ENCODE measurements at places on chromosomes 13 and 19. TPM values are rescaled to one million over a fixed set of nuclear protein-coding genes. Genes with fewer than 3 reads are reported as not detected.
A peak's percentile ranks its signal among the peaks of the same experiment; 100 is the strongest.

GRCh38 chr19:35710784-35711723 lies 6.7 kb downstream of the ZBTB32 start:
- H3K27me3 ChIP-seq: peaks cover 9% of the 10 kb centered on the region
- H3K36me3 ChIP-seq: no peaks in the 10 kb centered on the region
- no peak for DNase-seq
- no peak overlapping the region for H3K4me3 ChIP-seq

DNA sequence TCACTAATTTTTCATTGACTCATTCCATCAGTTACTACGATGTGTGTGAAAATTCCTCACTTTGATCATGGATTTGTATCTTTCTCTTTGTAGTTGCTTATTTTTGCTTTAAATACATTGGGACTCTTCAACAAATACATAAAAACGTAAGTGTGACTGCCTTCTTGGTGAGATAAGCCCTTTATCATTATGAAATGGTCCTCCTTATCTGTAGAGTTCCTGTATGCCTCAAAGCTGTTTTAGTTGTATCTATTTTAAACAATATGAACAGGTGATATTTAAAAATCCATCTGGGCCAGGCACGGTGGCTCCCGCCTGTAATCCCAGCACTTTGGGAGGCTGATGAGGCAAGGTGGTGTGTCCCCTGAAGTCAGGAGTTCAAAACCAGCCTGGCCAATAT lies 11.3 kb downstream of the DCUN1D2 start:
- no peaks in the 10 kb centered on the region for H3K36me3 ChIP-seq
- H3K4me3 ChIP-seq: no peak overlapping the region
- H3K4me1 ChIP-seq: peaks cover 7% of the 10 kb centered on the region
- no peak for DNase-seq

- peaks cover 9% of the 10 kb centered on the region for H3K36me3 ChIP-seq
- no peaks in the 10 kb centered on the region for H3K4me1 ChIP-seq
- no peak overlapping the region for H3K27ac ChIP-seq
- DNase-seq: no peak
- peaks cover 1% of the 10 kb centered on the region for H3K27me3 ChIP-seq
These were observed 87.5 kb downstream of the ZMYM2 start for GRCh38 chr13:20045950-20046548.

- H3K4me1 ChIP-seq: peaks cover 20% of the 10 kb centered on the region
- no peaks in the 10 kb centered on the region for H3K36me3 ChIP-seq
- H3K27me3 ChIP-seq: peaks cover 3% of the 10 kb centered on the region
- H3K4me3 ChIP-seq: peak overlapping the region; percentile 47
- H3K27ac ChIP-seq: peak overlapping the region; percentile 46
These were observed 3.8 kb downstream of the KCTD12 start for GRCh38 chr13:76882431-76882830.

KCNJ14 gene
- total RNA-seq: 1.0 TPM

All from glutamatergic neuron (in vitro differentiated cells).